ENCODE measurements at places on chromosomes 3 and 15. TPM values are rescaled to one million over a fixed set of nuclear protein-coding genes. Genes with fewer than 3 reads are reported as not detected.
A peak's percentile ranks its signal among the peaks of the same experiment; 100 is the strongest.

Gene RBPMS2
- total RNA-seq, result 18.4 TPM

Gene BFSP2
- total RNA-seq, result not detected

Gene CTXN2
- not detected for total RNA-seq

GRCh38 chr3:25555695-25556437 is 108.8 kb downstream of the TOP2B start:
- no peak for DNase-seq
- no peak overlapping the region for H3K4me3 ChIP-seq
- H3K4me1 ChIP-seq, result peaks cover 30% of the 10 kb centered on the region
- H3K36me3 ChIP-seq, result no peaks in the 10 kb centered on the region
- H3K27ac ChIP-seq, result peak overlapping the region; percentile 56
- H3K27me3 ChIP-seq, result no peaks in the 10 kb centered on the region

GRCh38 chr3:8712045-8712907 is 21.3 kb upstream of the CAV3 start:
- H3K4me3 ChIP-seq, result no peak overlapping the region
- H3K36me3 ChIP-seq, result no peaks in the 10 kb centered on the region
- no peak overlapping the region for H3K27ac ChIP-seq

GRCh38 chr15:92648190-92648875 is 7.2 kb downstream of the FAM174B start:
- no peaks in the 10 kb centered on the region for H3K36me3 ChIP-seq
- no peaks in the 10 kb centered on the region for H3K27me3 ChIP-seq
- no peak overlapping the region for H3K27ac ChIP-seq
- no peak overlapping the region for H3K4me3 ChIP-seq
- no peak for DNase-seq

GRCh38 chr15:73902121-73903020 is 23.9 kb upstream of the LOXL1 start:
- no peaks in the 10 kb centered on the region for H3K27me3 ChIP-seq
- H3K4me1 ChIP-seq, result no peaks in the 10 kb centered on the region
- DNase-seq, result no peak
- H3K27ac ChIP-seq, result no peak overlapping the region
- H3K4me3 ChIP-seq, result no peak overlapping the region
- no peaks in the 10 kb centered on the region for H3K36me3 ChIP-seq

- H3K4me1 ChIP-seq, result no peaks in the 10 kb centered on the region
- H3K36me3 ChIP-seq, result no peaks in the 10 kb centered on the region
- H3K27ac ChIP-seq, result no peak overlapping the region
- H3K27me3 ChIP-seq, result no peaks in the 10 kb centered on the region
Observed at GRCh38 chr3:169158379-169158778, 505.1 kb downstream of the MECOM start.

DNA sequence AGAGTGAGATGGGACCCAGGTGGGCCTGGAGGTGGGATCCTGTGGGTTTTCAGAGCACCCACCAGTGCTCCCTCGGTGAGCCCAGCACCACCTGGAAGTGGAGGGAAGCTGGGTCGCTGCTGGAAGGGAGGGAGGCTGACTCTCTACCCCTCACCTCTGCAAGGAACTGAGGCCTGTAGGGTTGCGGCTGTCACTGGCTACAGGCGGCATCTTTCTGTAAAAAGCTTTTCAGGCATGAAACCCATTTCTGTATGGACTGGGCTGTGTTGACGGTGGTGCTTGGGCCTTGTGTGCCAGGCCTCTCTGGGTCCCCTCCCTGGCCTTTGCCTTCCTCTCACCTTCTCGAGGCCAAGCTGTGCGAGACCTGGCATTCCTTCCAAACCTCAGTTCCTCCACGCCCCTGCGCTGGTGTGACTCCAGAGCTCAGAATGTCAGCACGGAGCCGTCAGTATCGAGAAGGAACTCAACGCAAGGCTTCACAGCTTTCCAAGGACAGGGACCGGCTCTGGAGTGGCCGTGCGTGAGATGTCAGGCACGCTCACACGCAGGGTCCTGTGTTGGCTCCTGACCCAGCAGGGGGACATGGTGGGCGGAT is 16.6 kb downstream of the ABTB1 start:
- no peak overlapping the region for H3K27ac ChIP-seq
- H3K4me1 ChIP-seq, result no peaks in the 10 kb centered on the region

GRCh38 chr3:82281205-82281604 is 519.8 kb upstream of the GBE1 start:
- no peaks in the 10 kb centered on the region for H3K36me3 ChIP-seq
- H3K4me1 ChIP-seq, result peaks cover under 1% of the 10 kb centered on the region
- no peaks in the 10 kb centered on the region for H3K27me3 ChIP-seq
- no peak overlapping the region for H3K4me3 ChIP-seq
- DNase-seq, result no peak

All from cardiac muscle cell (in vitro differentiated cells and primary cell).